ENCODE measurements at places on chromosomes 12 and 14.

DNA sequence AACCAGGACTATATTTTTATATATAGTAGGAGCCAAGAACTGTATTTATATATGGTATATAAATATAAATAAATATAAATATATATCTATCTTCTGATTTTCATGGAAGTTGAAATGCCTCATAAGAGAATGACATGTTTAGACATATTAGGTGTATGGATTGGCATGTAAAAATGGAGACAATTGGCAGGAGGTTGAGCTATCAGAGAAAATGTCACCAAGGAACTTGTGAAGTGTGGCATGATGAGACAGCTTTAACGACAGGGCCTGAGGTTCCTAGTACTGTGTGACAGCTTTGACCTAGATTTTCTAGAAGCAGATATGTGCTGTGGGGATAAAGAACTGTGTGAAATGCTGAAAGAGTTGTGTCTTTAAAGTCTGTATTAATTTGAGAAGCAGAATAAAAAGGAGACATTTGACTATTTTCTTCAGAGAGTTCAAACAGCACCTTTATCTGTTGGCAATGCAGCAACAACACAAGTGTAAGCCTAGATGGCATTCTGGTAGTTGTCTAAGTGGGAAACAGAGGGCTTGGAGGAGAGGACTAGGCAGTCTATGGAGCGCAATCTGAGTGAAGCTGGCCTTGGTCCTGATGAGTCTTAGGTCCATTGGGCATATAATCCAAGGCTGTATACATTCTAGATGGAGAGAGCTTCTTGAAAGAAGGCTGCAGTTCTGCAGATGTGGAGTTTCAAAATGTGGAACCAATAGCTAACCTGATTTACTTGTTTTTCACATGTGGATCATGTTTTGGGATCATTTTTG is 47.7 kb upstream of the MDGA2 start:
- no peak for DNase-seq

- peak; percentile 97 for DNase-seq
Measured at GRCh38 chr14:55103005-55103640, 25.9 kb upstream of the LGALS3 start.

- peak; percentile 59 for DNase-seq
Measured at GRCh38 chr14:95533391-95533821, 1.4 kb upstream of the GLRX5 start.

- DNase-seq = peak; percentile 35
Measured at GRCh38 chr12:263574-263973, 938 bp upstream of the SLC6A13 start.

GRCh38 chr12:121520586-121521086 is 60.2 kb downstream of the KDM2B start:
- DNase-seq = no peak

Measured in myocyte (in vitro differentiated cells).